Naive thymus-derived CD8-positive, alpha-beta T cell (primary cell): ENCODE measurements at places on chromosomes 11 and 22.

- peak; percentile 39 for DNase-seq
These were observed 103.9 kb downstream of the GGTLC2 start for GRCh38 chr22:22748297-22748743.

DNA sequence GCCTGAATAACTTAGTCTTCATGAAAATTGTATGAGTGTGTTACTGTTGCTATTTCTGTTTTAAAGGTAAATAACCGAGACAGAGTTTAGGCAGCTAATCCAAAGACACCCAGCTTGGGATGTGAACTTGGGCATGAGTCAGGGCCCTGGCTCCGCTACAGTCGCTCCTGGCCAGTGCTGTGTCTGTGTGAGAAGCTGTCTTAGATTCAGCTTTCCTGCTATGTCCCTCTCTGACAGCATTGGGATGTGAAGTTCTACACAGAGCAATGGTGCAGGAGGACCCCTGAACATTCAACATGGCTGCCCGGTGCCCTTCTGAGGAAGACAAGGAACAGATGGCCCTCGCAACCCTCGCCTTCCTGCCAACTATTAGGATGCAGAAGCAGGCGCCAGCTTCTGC is 49.4 kb downstream of the GALNT18 start:
- DNase-seq = no peak

GRCh38 chr11:10807493-10808234 is 1.1 kb downstream of the EIF4G2 start:
- DNase-seq = peak; percentile 49

- DNase-seq = no peak
These were observed 21.7 kb upstream of the MICALL1 start for GRCh38 chr22:37884420-37884819.

GRCh38 chr11:10495464-10495786 is 40.4 kb downstream of the AMPD3 start:
- no peak for DNase-seq

- DNase-seq = no peak
These were observed 293.5 kb downstream of the MN1 start for GRCh38 chr22:27507935-27508526.

DNA sequence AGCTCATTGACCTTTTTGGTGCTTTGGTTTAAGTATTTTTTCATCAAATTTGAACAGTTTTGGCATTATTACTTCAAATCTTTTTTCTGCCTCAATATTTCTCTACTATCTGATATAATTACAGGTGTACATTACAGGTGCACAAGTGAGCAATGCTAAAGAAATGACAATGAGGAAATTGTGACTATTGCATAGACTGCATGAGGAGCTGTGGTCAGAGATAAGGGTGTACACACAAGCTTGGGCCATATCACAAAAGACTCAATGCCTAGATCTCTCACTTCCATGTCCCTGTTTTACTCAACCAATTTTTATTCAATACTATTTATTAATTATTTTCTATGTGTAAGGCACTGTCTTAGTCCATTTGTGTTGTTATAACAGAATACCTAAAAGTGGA is 251.0 kb upstream of the UBASH3B start:
- no peak for DNase-seq

DNA sequence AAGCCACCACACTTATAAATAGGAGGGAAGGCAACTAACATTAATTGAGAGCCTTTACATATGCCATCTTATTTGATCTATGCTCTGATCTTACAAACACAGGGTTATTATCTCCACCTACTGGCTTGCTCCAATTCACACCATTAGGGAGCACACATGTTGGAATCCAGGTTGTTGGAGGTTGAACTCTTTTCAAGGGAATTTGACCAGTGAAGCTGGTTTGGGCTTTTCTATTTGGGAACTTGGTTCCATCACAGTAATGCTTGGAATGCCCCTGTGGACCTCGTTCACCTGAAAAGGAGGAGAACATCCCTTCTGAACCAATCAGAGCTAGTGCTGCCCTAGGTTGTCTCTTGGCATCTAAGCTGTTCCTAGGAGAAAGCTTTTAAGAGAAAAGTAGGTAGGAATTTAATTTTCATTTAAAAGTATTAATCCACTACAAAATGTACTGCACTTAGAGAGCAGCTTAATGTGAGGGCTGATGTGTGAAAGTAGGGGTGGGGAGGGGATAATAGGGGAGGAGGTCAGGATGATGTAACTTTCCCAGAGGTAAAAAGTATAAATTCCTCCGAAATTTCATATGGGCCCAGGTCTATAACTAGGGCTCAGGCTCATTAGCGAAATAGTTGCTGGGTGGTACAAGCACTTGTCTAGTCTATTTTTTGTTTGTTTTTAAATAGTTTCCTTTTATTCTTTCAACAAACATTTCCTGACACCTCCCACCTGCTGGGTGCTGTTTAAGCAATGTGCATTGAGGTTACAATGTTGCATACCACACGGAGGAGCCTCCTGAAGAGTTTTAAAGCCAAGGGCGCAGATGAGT is 7.6 kb upstream of the MICAL2 start:
- no peak for DNase-seq

- DNase-seq = no peak
These were observed 23.1 kb downstream of the CD6 start for GRCh38 chr11:60994541-60995080.

DNA sequence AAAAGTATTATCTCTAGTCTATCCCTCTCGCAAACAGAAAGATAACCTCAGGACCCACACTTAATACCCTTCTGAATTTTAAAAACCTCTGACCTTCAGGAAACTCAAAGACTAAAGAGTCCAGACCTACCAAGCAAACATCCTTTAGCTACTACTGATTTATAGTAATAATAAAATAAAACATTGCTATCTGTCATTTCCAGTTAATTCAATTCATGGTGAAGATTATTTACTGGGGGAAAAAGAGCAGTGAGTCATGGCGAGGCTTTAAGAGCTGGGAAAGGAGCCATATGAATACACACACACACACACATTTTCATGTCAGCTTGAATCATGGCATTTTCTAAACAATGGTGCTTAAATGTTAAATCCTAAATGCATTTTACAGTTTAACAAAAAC is 87.1 kb downstream of the FAM76B start:
- no peak for DNase-seq

- DNase-seq = no peak
These were observed 65.8 kb downstream of the MYH9 start for GRCh38 chr22:36321797-36322601.

DNA sequence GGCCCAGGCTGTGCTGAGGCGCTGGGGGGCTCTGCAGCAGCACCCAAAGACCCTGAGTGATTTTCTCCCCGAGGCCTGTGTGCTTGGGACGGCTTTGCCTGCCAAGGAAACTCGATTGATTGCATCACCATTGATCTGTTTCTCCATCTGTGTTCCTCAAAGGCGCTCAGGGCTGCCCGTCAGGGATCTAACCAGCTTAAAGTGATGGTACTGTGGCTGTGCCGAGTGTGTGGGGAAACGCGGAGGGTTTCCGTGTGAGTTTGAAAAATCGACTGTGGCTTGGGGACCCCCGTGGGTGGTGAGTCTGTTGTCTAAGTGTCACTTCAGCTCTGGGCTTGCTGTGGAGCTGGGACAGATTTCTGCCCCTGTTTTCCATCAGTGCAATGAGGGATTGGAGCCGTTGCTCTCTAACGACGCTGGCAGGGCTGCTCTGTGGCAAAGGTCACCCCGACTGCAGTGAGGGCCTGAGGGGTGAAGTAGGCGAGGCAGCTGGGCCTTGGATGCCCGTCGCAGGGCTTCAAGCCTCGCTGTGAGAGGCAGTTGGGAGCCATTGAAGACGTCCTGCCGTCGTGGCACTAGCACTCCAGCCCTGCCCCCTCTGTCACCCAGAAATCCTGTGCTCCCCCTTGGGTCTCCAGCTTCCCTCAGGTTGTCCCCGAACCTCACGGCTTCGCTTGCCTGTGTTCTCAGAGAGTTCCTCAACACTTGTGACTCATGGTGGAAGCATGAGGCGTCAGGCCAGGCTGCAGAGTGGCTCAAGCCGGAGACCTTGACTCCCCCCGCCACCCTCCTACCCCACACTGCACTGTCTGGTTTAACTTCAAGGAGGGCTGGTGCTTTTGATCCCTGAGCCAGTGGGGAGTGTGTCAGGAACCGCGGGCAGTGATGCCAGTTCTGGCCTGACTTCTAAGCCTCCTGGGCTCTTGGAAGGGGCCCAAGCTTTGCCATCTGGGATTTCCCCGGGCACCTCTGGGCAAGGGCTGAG is 21.8 kb downstream of the CACNA1I start:
- no peak for DNase-seq

GRCh38 chr11:88552379-88553062 is 215.0 kb upstream of the CTSC start:
- peak; percentile 29 for DNase-seq

DNA sequence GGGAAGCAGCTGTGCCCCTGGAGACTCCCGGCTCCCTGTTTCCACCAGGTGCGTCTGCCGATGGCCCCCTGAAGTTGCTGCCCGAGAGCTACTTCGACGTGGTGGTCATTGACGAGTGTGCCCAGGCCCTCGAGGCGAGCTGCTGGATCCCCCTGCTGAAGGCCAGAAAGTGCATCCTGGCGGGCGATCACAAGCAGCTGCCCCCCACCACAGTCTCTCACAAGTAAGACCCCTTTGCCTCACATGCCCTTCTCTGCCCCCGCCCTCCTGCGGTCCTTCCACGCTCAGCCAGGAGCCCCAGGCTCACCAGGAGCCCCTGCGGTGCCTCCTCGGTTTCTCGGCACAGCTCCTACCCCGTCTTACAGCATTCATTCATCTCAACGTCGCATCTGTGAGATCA is 25.4 kb downstream of the IGHMBP2 start:
- DNase-seq = no peak

DNA sequence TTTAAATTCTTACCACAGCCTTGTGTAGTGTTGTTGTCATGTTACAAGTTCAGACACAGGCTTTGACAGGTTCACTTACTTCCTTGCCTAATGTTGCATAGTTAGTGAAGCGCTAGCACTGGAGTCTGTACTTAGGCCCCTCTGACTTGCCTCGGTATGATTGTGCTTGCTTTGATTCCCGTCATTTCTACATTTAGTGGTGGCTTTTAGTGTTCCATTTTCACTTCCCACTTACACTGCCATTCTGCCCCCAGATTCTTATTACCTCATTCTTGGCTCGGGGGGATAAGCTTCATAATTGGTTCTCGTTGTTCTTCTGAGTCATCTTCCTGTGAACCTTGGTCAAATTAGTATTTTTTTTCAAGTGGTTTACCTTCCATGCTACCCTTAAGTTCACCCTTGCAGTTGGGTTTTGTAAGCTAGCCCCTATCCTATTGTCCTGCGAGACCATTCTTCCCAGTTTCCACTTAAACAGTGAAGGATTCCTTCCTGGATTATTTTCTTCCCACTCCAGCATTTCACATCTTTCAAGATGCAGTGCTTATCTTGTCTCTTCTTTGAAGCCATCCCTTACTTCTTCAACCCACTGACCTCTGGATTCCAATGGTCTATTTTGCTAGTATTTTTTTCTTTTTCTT is 68.7 kb downstream of the DDX10 start:
- no peak for DNase-seq

- DNase-seq = no peak
These were observed 51.2 kb upstream of the CWF19L2 start for GRCh38 chr11:107508858-107509244.

GRCh38 chr22:39808081-39808480 is 85.5 kb downstream of the ENTHD1 start:
- DNase-seq = no peak

DNA sequence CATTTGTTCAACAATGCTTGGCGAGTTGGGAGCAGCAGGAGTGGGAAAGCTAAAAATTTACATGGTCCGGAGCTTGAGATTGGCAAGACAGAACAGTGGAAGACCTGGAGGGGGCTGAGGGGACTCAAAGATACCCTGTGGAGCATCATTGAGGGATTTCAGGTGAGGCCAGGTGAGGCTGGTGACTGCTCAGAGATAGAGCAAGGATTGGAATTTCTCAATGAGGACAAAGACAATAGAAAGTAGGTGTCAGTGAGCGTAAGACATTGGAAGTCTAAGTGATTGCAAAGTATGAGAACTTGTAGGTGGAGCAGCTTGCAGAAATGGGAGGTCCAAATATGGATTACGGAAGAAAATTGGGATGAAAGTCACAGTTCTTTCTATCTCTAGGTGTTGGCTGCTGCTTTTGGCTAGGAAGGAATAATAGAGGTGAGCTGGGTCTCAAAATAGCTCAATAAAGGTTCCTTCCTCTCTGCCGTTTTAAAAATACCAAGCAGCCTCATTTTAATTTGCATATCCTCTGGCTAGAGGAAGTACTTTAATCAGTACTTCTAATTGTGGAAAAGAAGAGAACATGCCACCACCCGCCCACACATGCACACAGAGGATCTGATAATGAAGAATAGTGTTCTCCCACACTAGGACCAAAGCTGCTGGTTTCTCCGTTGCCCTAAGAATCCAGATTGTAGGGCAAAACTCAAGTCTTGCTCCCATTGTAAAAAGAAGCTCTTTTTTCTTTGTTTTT is 41.8 kb upstream of the SORL1-AS1 start:
- DNase-seq = peak; percentile 4

- DNase-seq = no peak
These were observed 51.2 kb upstream of the ELF5 start for GRCh38 chr11:34564807-34565241.

DNA sequence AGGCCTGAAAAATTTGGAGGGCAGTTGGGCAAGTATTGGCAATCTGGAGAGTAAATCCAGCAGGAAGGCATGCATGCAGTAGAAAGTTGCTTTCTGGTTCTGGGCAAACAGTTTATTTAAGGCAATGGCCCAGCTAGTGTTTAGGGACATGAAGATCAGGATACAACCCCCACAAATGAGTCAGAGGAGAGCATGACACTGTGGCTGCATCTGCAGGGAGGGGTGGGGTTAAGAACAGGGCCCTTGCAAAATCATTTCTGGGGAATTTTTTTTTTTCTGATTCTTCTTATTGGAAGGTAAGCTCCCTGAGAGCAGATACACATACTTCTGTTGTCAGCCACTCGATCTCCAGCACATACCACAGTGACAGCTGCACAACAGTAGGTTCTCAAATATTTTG is 61.1 kb downstream of the FDX1 start:
- no peak for DNase-seq

DNA sequence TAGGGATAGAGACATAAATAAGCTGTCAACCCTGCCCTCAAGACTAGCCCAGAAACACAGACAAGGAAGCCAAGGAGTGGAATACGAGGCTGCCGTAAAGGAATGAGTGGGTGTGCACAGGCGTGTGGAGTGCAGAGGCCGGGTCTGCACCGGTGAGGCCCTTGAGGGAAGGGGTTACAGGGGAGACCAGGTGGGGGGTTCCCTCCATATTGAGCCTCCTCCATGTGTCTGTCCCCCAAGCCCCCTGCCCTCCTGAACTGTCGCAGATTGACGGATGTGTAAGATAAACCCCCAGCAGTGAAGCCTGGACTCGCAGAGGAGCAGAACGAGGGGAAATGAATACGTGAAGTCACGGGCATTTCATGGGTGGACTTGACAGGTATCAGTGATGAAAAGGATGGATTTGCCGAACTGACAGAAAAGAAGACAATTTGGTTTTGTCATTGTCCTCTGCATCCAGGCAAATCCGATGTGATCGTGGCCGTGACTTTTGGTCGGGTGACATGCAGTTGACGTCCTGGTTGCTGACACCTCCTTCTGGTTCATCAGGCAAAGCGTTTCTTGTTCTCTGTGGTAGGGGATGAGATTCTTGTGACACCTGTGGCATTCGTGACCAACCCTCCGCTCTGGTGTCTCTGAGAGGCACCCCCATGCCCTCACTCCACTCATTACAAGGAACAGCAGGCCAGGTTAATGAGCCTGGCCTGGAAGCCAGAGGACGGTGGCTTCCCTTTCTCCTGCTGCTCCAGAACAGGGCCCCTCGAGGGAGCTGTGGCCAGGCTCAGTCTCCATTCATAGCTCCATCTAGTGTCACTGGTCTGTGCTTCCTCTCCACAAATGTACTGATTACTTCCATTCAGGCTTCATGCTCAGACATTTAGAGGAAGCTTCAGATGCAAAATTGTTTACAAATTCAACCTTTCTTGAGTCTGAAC is 223.1 kb upstream of the B3GAT1 start:
- DNase-seq = no peak

- no peak for DNase-seq
These were observed 84.2 kb downstream of the FBXO7 start for GRCh38 chr22:32558681-32559355.
